ENCODE measurements at places on chromosomes 1 and 21. TPM values are rescaled to one million over a fixed set of nuclear protein-coding genes. Genes with fewer than 3 reads are reported as not detected.

HSD11B1 gene
- 98.8 TPM for total RNA-seq

OXCT2 gene
- 3.7 TPM for total RNA-seq

IVL gene
- not detected for total RNA-seq

CR1L gene
- not detected for total RNA-seq

FNBP1L gene
- total RNA-seq = 16.2 TPM

KRTAP6-2 gene
- total RNA-seq = not detected

ETS2 gene
- total RNA-seq = 152 TPM

LRRC71 gene
- 0.36 TPM for total RNA-seq

CHAF1B gene
- total RNA-seq = 2.9 TPM

SPRR2E gene
- total RNA-seq = 1.5 TPM

GUCA2B gene
- not detected for total RNA-seq

FMOD gene
- 158 TPM for total RNA-seq

DNA sequence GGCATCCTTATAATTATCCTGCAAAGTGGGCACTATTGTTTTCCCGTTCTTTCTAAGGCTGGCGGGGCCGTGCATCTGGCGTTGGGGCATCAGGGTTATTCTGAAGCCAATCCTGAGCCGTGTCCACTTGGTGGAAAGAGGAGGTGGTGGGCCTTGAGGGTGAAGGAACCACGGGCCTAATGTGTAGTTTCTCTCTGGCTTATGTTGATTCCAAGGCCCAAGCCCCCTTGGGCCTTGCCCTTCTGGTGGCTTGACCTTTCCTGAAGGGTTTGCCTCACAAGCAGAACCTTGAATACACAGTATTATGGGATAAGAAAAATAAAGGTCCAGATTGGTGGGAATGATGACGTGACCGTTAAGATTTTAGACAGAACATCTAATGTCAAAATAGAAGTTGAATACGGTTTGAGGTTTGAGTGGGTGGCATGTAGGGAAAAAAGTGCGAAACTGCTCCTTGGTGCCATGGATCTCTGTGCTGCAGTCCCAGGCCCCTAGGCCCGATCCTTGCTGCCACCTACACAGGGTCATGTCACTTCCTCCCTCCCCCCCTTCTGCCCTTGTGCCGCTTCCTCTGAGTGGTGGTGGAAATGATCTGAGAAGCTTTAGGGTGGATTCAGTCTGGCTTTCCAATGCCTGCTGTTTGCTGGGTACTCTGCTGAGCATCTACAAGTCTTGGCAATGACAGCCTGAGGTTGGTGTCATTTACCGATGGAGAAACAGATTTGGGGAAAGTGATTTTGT is 90.5 kb downstream of the PRDM2 start:
- no peaks in the 10 kb centered on the region for H3K27me3 ChIP-seq
- DNase-seq = no peak
- H3K4me3 ChIP-seq = no peak overlapping the region
- H3K36me3 ChIP-seq = no peaks in the 10 kb centered on the region

DNA sequence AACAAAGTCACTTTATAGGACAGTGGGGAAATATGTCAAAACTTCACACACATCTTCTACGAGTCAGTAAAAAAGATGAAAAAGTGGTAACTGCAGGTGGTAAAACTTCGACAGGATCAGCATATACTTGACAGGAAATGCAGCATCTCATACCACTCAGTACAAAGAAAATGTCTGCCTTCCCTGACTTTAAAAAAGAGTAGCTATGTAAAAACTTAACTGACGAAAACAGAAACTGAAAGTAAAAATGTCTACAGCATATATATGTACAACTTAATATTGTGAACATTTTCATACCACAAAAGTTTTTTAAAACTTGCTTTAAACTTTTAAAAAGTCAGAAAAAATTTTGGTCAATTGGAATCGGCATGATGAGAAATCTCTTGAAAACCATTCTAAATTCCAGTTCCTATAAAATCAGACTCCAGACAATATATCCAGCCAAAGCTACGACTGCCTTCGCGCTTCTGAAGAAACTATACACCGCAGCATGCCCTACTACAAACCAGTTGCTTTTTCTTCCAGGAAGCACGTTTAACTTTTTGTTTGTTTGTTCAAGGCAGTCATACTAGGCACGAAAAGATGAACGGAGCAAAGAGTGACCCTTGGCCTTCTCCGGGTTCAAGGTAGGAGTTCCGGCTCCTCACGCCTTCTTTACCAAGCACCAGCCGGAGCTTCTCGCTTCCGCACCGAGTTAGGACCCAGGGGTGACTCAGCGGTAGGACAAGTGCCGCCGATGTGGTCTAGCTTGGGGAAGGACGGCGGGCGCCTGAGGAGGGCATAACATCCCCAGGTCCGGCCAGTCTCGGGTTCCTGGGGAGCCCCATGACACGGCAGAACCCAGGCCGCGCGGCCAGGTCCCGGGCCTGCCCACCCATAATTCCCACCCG is 612 bp downstream of the PSMA5 start:
- peaks cover 3% of the 10 kb centered on the region for H3K4me1 ChIP-seq
- DNase-seq = no peak
- no peaks in the 10 kb centered on the region for H3K27me3 ChIP-seq
- H3K4me3 ChIP-seq = peak overlapping the region; percentile 74
- no peaks in the 10 kb centered on the region for H3K36me3 ChIP-seq

GRCh38 chr1:179082333-179082998 is 596 bp downstream of the TOR3A start:
- H3K4me3 ChIP-seq = peak overlapping the region; percentile 95
- H3K4me1 ChIP-seq = peaks cover 4% of the 10 kb centered on the region
- no peaks in the 10 kb centered on the region for H3K36me3 ChIP-seq
- DNase-seq = no peak
- H3K27ac ChIP-seq = peak overlapping the region; percentile 61

DNA sequence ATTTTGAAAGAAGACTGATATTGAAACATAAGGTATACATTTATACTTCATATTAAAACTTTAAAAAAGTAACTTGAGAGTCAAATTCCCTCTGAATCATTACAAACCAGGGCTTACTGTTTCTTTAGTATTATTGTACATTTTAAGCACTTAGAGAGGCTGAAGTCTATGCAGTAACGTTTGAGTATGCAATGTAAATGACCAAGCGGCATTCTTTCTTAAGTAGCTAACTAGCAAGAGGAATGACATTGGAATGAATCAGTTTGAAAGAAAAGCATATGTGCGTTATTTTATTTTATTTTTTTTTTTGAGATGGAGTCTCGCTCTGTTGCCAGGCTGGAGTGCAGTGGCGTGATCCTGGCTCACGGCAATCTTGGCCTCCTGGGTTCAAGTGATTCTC is 24.3 kb downstream of the WNT2B start:
- H3K4me3 ChIP-seq = no peak overlapping the region
- no peaks in the 10 kb centered on the region for H3K36me3 ChIP-seq
- DNase-seq = no peak
- H3K27me3 ChIP-seq = no peaks in the 10 kb centered on the region
- H3K27ac ChIP-seq = no peak overlapping the region

- H3K4me3 ChIP-seq = no peak overlapping the region
- no peaks in the 10 kb centered on the region for H3K27me3 ChIP-seq
- H3K27ac ChIP-seq = no peak overlapping the region
- no peaks in the 10 kb centered on the region for H3K36me3 ChIP-seq
These were observed 85.9 kb upstream of the EDEM3 start for GRCh38 chr1:184840596-184840995.

GRCh38 chr1:33878392-33878791 is 14.5 kb downstream of the HMGB4 start:
- H3K4me1 ChIP-seq = no peaks in the 10 kb centered on the region
- H3K27me3 ChIP-seq = no peaks in the 10 kb centered on the region
- H3K36me3 ChIP-seq = no peaks in the 10 kb centered on the region
- no peak for DNase-seq

- H3K36me3 ChIP-seq = no peaks in the 10 kb centered on the region
- H3K27ac ChIP-seq = no peak overlapping the region
- peaks cover 1% of the 10 kb centered on the region for H3K4me1 ChIP-seq
- DNase-seq = no peak
These were observed 136.9 kb downstream of the DISC1 start for GRCh38 chr1:231763456-231763855.

DNA sequence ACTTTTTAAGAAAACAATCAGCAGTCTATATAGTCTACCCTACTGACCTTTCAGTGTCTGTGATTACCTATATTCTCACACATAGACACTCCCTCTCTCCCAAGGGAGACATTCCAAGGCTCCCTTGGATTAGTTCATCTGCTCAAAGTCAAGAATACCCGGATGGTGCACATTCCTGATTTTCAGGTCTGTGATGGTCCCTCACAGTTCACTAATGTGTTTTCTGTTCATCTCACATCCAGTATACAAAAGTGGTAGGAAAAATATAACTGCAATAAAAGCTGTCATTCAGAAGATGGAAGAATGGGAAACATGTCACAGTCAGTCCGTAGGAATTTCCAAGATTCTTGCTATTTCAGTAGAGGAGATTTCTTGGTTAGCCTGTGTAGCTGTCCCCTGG is 224.1 kb upstream of the CACYBP start:
- no peak overlapping the region for H3K27ac ChIP-seq
- no peaks in the 10 kb centered on the region for H3K36me3 ChIP-seq
- H3K4me1 ChIP-seq = no peaks in the 10 kb centered on the region
- no peak overlapping the region for H3K4me3 ChIP-seq

- no peaks in the 10 kb centered on the region for H3K36me3 ChIP-seq
- no peak overlapping the region for H3K27ac ChIP-seq
- H3K27me3 ChIP-seq = no peaks in the 10 kb centered on the region
- no peak for DNase-seq
- H3K4me3 ChIP-seq = no peak overlapping the region
- no peaks in the 10 kb centered on the region for H3K4me1 ChIP-seq
These were observed 30.2 kb downstream of the LPAR3 start for GRCh38 chr1:84862810-84863251.

DNA sequence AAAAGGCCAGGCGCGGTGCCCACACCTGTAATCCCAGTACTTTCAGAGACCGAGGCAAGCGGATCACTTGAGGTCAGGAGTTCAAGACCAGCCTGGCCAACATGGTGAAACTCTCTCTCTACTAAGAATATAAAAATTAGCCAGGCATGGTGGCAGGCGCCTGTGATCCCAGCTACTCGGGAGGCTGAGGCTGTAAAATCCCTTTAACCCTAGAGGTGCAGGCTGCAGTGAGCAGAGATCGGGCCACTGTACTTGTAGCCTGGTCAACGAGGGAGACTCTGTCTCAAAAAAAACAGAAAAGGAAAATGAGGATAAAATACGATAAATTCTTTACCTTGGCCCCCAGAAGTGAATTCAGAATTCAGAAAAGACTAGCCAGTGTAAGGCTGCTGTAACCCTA is 1.6 kb downstream of the TMEM50B start:
- H3K4me3 ChIP-seq = peak overlapping the region; percentile 96
- no peak for DNase-seq
- peaks cover 7% of the 10 kb centered on the region for H3K4me1 ChIP-seq
- peak overlapping the region; percentile 94 for H3K27ac ChIP-seq
- no peaks in the 10 kb centered on the region for H3K36me3 ChIP-seq
